HuH-7.5 (cell line): ENCODE measurements at places on chromosomes 11 and 22.

DNA sequence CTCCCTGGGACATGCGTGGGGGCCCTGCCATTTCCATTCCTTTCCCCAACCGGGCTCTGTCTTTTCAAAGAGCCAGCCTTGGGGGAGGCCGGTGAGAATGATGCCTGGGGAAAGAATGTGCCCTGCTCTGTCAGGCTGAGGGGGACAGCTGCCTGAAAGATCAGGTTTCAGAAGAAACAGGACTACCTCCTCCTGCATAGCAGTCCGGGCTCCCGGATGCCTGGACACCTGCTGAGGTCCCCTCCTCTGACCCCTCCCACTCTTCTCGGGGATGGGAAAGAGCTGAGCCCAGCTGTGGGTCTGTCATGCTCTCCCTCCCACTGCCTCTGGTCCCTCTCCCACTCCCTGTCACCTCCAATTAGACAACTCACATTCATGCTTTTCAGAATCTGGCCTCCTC lies 41.8 kb upstream of the CDON start:
- no peak for DNase-seq

- no peak for DNase-seq
Observed at GRCh38 chr11:27266125-27266524, 96.9 kb downstream of the CCDC34 start.

DNA sequence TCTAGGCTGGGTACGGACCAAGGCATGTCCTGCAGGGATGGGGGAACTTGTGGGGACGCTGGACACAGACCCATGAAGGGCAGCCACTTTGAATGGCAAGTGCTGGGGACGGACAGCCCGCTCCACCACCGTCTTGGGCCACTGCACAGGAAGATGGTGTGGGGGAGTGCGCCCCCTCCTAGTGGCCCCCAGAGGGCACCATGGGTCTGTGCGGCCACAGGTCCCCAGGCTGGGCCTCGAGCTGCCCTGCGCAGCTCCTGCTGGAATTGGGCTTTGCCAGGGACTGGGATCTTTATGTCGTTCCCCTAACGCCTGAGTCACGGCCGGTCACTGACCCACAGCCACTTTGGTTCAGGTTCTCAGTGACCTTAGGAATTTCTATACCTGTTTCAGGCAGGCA lies 44.4 kb downstream of the NAT10 start:
- DNase-seq, result no peak

DNA sequence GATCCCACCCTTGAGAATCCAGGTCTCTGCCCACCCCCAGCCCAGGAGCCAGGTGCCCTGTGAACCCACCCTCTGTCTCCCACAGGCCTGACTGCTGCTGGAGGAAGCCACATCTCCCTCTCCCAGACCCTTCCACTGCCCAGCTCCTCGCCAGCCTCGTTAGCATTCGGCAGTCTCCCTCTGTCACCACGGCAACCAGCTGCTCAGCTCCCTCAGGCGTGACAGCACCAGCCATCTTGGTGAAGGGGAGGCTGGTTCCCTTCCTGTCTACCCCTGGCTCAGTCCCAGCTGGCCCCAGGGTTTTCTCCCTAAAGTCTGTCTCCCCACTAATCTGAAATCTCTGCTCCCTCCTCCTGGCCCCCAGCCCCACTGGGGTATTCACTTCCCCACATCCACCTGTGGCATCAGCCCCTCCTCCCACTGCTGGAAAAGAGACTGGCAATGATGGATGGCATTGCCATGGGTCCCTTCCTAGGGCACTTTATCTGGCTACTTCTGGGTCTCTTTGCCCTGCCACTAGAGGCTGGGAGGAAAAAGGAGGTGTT lies 28.1 kb downstream of the NRXN2 start:
- no peak for DNase-seq

DNA sequence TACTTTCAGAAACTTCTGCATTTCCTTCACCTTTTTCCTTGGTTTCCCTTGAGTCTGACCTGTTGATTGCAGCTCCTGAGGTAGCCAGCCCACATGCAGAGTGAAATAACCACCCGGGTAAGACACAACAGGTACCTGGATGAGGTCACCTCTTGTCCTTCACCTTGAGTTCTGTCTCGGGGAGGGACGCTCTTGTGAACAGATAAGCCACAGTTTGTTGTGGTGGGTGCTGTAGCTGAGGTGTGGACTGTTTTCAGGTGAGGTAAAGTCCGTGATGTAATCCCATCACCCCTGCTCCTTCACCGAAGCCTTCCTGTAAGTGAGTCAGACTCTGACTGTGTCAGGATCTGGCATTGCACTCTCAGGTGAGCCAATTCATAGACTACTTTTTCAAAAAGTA lies 183.1 kb downstream of the NAV2 start:
- no peak for DNase-seq

DNA sequence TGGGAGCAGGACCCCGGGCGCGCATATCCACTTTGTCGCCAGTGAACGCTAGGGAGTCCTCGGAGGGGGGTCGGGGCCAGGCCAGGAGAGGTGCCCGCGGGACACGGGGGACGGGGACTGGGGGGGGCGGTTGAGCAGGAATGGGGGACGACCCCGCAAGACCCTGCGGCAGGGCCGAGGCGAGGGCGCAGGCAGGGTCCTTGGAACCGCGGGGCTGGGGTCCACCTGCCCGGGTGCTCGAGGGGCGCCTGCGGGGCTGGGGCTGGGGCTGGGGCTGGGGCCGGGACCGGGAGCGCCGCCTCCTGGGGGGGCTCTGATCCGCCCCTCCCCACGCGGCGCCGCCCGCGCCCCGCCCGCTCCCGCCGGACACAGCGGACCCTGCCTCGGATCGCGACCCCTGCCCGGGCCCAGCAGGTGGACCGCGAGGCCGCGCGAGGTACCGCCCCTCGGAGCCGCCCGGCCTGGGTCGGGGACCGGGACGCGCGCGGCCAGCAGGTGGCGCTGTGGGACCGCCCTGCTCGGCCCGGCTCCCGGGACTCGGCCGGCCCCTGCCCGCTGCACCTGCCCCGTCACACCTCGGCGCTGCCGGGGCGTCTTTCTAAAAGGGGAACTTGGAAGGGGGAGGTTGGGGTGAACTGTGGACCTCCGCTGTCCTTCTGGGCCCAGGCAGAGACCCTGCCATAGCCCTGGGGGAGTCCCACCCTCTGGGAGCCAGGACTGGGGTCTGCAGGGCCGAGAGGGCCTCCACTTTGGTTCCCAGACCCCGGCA lies 11.0 kb downstream of the CRELD2 start:
- peak; percentile 95 for DNase-seq

GRCh38 chr11:13862845-13863392 lies 99.6 kb upstream of the SPON1 start:
- DNase-seq, result no peak

- DNase-seq, result no peak
Observed at GRCh38 chr11:73019449-73019848, 122.7 kb downstream of the FCHSD2 start.

DNA sequence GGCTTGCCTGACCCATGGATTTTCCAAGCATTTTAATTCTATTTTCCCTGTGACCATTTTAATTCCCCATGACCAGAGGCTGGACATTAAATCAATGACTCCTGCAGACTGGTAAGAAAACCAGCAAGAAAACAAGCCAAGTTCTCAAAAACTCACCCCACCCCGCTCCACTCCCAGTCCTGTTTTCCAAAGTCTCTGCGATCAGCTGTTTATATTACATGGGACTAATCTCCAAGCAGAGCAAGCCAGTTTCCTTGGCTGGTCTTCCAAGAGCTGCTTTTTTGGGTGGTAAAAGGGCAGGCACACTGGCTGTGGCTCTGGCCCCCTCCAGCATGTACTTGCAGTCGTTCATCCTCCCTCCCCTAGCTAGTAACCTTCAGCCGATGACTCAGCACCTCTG lies 97.9 kb downstream of the RRAS2 start:
- no peak for DNase-seq

GRCh38 chr11:116541460-116541859 lies 231.3 kb downstream of the BUD13 start:
- no peak for DNase-seq

- no peak for DNase-seq
Observed at GRCh38 chr11:124301548-124301947, 12.2 kb downstream of the OR8D1 start.

GRCh38 chr11:69702239-69702691 lies 1.6 kb downstream of the FGF19 start:
- DNase-seq, result no peak

- DNase-seq, result no peak
Observed at GRCh38 chr11:10457901-10458300, 2.8 kb downstream of the AMPD3 start.

DNA sequence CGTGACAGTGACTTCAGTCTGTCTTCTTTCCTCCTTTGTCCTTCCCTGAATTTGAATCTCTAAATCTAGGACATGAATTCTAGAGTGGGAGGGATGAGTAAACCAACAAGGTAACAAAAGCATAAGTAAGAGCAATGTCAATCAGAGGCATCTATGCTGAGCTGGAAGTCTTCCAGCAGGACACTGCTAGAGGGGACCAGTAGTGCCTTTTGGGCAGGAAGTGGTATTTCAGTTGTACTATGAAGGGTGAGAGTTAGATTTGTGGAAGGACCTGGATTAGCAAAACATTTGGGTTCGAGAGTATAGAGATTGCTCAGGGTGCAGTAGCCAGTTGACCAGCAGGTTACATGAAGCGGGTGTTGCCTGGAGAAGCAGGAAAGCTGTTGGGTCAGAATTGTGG lies 40.3 kb downstream of the MEI1 start:
- no peak for DNase-seq

DNA sequence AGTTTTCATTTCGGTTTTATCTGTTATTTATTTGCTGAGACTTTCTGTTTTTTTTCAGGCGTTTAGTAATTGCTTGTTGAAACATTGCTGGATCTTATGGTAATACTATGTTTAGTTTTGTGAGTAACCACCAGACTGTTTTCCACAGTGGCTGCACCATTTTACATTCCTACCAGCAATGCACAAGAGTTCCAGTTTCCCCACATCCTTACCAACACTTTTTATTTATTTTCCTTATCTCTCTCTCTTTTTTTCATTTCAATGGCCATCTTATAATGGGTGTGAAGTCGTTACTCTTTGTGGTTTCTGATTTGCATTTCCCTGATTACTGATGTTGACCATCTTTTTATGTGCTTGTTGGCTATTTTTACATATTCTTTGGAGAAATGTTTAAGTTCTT lies 23.7 kb downstream of the USP47 start:
- no peak for DNase-seq

DNA sequence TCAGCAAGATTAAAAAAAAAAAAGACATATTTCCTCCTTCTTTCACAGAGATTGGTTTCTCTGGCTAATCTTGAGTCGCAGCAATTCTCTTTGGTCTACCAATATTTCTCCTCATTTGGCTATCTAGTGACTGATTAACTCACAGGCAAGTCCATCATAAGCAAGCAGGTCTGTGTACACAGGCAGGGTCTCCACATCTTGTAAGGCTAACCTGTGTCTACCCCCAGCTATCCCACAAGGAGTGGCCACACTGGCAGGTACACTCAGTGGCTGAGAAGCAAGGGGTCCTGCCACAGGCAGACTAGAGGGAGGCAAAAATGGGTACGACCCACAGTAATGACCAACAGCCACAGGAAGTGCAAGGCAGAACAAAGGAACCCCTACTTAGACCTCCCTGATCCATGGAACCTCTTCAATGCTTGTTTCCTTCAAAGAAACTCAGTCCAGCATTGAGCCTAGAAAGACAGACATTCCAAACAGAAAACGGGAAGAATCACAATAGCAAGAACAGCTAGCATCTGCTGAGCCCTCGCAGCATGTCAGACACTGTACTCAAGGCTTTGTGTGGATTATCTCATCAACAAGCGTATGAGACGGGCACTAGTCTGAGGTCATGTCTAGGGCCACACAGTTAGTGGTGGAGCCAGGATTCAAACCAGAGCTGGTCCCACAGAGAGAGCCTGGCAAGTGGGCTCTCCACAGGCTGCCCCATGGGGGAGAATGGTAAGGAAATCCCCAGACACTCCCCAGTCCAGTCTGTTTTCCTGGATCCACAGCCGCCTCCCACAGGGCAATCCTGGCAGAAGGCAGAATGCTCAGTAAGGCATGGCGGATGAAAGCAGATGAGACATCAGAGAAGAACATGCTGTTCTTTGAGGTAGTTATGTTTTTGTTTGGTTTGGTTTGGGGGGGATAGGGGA lies 34.3 kb downstream of the PLEKHA7 start:
- no peak for DNase-seq

GRCh38 chr22:24003887-24004286 lies 1.4 kb downstream of the GSTT4 start:
- no peak for DNase-seq

DNA sequence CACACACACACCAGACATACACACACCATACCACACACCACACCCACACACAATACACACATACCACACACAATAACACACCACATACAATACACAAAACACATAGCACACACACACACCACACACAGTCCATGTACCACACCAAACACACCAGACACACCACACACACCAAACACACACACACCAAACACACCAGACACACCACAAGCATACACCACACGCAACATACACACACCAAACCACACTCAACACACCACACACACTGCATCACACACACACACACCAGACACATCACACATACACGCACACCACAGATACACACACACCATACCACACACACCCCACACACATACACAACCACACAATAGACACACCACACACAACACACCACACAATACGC lies 54.8 kb downstream of the IGSF9B start:
- DNase-seq, result no peak

DNA sequence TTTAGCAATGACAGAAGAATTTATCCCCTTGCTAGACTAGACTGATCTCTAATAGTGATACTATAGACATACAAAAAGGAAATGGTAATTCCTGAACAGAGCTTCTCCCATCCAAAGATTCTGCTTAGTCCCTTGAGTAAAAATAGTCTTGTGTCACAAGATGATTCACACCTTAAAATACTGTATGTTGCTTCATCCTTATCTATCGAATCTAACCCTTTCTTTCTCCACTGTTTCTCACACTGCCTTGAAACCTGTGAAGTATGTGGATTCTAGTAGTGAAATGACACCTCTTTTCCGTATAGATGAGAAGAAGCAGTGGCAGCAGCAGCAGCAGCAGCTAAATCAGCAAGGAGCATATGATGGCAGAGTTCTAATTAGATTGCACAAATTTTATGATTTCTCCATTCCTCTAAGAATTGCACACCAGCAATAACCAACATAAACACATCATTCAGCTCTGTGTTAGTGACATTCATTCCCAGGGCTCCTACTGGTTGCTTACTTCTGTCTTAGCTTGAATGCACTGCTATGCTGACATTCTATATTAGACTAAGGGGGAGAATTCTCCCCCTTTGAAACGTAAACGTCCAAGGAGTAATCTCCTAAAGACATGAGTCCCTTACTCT lies 14.6 kb downstream of the KCNA4 start:
- no peak for DNase-seq
